ENCODE measurements at places on chromosomes 7 and 10.

DNA sequence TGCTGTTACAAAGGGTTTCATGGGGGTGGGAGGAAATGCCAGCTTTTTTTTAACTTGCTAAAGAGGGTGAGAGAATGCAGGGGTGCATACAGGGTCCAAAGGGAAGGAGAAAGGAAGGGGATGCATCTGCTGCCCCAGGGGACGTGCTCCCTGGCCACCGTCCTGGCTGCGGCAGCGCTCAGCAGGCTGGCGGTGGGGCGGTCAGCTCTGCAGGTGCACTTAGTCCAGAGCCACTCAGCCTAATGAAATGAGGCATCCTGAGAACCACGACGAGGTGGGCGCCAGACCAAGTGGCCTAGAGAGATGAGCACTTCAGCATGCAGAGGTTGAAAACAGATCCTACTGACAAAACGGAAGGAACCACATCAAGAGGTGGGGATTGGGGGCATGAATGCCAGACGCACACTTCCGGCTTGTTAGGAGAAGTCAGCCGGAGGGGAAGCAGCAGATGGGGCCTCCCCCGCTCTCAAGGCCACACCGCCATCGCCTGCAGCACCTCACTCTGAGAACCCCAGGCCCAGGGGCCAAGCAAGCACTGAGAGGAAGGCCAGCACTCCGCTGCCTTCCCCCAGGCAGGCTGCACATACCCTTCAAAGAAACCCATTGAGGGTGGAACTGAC, 94.5 kb downstream of the MAD1L1 start:
- no peak for DNase-seq

- no peak for DNase-seq
Observed at GRCh38 chr10:90403211-90404000, 454.4 kb downstream of the HTR7 start.

DNA sequence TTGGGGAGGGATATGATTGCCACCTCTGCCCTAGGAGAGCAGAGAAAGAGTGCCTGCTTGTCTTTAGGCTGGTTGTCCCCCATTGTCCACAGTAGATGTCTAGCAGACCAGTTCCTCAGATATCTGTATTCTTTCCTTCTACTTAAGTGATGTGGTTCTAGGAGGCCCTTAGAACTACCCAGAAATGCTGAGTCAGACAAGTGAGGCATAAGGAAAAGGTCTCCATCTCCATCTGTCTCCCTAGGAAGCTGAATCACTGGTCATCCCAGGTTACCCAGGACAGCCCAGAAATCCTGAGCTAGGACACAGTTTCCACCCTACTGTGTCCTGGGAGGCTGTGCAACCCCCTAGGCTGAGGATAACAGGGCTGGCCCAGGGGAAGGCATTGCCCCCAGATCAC, 93.4 kb upstream of the INHBA start:
- no peak for DNase-seq

- no peak for DNase-seq
Observed at GRCh38 chr10:79125092-79125491, 56.3 kb downstream of the ZMIZ1 start.

DNA sequence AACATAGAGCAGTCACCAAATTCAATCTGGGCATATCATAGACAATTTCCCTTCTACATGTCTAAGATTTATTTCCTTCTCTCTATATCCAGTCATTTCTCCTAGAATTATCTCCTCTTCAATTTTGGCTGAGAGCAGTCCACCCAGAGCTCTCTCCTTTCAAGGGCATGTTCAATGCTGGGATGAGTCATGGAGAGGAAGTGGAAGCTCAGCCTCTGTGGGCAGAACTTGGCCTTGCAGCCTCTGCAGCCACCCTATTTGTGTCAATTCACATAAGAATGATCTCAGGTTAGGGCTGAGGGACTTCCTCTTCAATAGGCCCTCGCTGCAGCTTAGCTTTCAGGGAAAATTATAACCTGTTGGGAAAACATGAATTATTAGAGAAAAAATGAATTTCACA, 560.8 kb downstream of the POM121L12 start:
- no peak for DNase-seq

DNA sequence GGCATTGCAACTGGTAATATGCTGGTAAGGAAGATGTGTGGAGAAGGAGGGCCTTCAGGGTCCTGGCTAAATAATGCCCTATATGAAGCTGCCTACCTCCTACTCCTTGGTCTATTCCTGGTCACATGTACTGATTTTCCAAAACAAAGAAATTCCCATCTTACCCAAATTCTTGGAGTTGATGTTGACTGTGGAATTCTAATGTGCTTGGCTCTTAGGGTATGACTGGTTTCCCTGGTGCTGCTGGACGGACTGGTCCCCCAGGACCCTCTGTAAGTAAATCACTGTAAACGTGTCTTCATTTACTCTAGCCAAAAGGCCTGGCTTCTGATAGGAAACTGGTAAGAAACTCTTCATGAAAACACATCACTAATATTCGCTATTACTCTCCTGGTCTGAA, 27.0 kb downstream of the COL1A2 start:
- DNase-seq: no peak

GRCh38 chr7:120665068-120665467, 192.9 kb downstream of the TSPAN12 start:
- no peak for DNase-seq

GRCh38 chr7:157072361-157072760, 61.9 kb upstream of the MNX1 start:
- no peak for DNase-seq

GRCh38 chr10:47104151-47104605, 192.9 kb downstream of the PTPN20 start:
- no peak for DNase-seq

GRCh38 chr7:47452715-47453092, 129.2 kb downstream of the TNS3 start:
- DNase-seq: peak; percentile 24

GRCh38 chr10:50325449-50326171, 74.3 kb upstream of the ASAH2 start:
- DNase-seq: no peak

GRCh38 chr10:3774814-3775695, 10.0 kb downstream of the KLF6 start:
- DNase-seq: peak; percentile 61

DNA sequence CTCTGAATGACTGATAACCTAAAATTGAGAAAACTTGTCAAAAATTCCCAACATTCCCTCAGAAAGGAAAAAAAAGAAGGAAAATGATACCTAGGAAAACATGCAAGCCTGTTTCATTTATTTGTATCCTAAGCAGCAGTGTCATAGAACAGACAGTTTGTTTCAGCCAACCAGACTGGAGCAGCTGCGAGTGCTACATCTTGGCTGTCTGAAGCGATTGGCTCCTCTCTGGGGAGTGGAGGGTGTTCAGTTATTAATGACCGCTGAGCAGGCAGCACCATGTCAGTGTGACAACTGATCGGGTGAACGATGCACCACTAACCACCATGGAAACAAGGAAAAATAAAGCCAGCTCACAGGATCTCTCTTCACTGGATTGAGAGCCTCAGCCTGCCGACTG, at the start of gene LRRN3:
LRRN3 (plus strand) TSS at position 282 of the 400 bp plus-strand sequence. CDS start 31,646 bp downstream, outside the sequence.
- DNase-seq: peak; percentile 94

GRCh38 chr7:22001345-22002004, 55.8 kb upstream of the CDCA7L start:
- DNase-seq: peak; percentile 65

DNA sequence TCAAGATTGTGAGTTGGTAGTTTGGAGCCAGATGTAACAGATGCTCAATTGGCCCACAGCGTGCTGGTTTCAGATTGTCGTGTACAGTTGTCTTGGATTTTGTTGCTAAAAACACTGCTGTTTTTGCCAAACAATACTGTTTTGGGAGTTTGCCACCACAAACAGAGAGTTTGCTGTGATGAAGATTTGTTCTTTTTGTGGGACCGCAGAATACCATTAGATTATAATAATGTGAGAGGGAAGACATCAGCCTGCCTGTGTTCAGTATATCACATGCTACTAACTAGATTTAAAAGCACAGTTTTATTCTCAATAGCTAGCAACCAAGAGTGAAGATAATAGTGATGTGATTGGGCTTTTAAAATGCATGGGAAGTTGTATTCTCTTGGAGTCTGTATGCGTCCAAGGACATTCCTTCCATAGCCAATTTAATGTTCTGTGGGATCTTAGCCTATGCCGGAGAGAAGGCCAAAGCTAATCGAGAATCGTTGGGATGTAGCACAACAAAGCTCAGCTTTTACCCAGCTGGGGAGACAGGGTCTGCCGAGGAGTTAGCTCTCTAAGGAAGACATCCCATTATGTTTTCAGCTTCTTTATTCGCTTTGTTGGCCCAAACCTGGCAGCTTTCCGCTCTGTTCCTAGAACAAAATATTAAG, 18.7 kb upstream of the ITGA8 start:
- peak; percentile 26 for DNase-seq

DNA sequence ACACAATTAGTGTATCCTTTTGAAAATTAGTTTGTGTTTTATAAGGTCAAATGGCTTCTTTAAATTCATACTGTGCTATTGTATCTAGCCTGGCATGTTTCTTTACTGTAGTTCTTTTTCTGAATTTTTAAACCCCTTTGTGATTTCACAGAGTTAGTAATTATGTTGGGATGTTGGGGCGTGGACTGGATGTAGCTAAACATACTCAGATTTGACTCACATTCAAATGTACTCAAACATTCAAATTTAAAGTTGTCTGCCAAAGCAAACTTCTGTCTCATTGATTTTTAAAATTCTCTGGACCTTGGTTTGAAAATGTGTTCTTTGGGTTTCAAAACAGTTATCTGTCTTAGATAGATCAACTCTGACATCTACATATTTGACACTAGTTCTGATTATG, 7.2 kb upstream of the NRP1 start:
- no peak for DNase-seq
